Stimulated activated CD8-positive, alpha-beta memory T cell treated with anti-CD3 and anti-CD28 coated beads, Interleukin-4, amount 100 ng/mL, for 1 hour (primary cell): ENCODE measurements at places on chromosomes 7 and 10.

GRCh38 chr7:132065193-132065988 lies 509.0 kb upstream of the PODXL start:
- no peak for DNase-seq

GRCh38 chr10:92009445-92009844 lies 85.9 kb downstream of the BTAF1 start:
- DNase-seq: no peak

- DNase-seq: no peak
Measured at GRCh38 chr10:85316276-85316675, 987.9 kb downstream of the CCSER2 start.

GRCh38 chr10:121378251-121378801 lies 219.9 kb downstream of the FGFR2 start:
- DNase-seq: no peak

GRCh38 chr7:80362010-80362618 lies 149.8 kb downstream of the GNAT3 start:
- DNase-seq: no peak

DNA sequence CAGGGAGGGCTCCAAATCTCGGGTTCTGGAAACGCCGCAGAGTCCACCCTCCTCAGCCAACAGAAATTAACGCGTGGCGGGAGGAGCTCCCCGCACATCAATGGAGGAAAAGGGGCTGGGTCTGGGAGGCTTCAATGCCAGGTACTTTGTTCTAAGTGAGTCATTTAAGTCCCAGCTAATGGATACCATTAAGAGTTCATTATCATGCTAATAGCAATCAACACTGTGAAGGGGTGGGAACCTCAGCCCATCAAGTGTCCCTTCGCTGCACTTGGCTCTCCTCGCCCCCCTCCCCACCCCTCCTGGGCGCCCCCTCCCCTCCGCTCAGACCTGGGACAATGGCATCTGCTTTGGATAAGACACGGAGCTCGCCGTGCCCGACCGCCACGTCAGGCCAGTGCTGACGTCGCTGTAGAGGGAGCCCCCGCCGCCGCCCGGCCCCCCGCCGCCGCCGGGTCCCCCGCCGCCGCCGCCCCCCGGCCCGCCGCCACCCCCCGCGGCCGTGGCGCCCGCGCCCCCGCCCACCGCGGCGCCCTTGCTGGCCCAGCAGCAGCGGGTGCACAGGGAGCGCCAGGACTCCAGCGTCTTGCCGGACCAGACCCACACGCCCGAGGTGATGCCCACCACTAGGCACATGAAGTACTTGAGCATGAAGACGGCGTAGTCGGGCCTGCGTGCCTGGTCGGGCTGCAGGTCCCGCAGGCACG lies 2.9 kb downstream of the FZD8 start:
- no peak for DNase-seq

- DNase-seq: no peak
Measured at GRCh38 chr7:17709127-17709526, 231.2 kb downstream of the SNX13 start.

DNA sequence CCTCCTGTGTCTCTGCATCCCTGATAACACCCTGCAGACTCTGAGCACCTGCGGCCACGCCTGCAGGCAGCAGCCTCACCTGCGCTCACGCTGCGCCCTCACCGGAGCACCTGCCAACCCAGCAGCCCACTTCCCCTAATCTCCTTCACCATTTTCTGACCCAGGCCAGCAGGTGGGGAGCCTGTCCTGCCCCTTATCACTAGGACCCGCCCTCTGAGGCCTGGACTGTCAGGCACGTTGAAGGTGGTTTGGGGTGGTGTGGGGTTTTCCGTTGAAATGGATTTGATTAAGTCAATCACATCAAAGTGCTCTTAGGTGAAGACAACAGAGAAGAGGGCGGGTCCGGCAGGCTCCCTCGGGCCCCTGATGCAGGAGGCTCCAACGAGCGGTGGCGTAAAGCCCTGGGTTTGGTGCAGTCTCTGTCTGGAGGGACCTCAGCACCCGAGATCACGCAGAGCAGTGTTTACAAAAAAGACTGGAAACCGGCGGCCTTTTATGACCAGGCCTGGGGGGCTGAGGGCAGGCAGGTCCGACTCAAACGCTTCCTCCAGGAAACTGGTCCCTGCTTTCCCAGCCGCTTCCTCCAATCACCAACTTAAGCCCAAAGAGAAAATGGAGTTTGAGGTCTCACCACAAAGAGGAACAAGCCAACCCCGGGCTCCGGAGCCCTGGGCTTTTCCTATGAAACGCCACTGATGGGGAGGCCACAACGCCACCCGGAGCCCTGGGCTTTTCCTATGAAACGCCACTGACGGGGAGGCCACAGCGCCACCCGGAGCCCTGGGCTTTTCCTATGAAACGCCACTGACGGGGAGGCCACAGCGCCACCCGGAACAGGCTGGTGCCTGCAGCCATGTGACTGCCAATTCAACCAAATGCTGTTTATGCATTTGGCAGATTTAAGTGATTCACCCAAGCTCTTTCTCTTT lies 45.5 kb downstream of the DPYSL4 start:
- no peak for DNase-seq
